Activated CD4-positive, alpha-beta T cell treated with anti-CD3 and anti-CD28 coated beads for 48 hours (primary cell): ENCODE measurements at places on chromosomes 13 and 19.

- peak; percentile 32 for DNase-seq
These were observed 25.5 kb downstream of the FOXO1 start for GRCh38 chr13:40640845-40641458.

GRCh38 chr19:47381121-47381520 is 32.0 kb downstream of the DHX34 start:
- no peak for DNase-seq

DNA sequence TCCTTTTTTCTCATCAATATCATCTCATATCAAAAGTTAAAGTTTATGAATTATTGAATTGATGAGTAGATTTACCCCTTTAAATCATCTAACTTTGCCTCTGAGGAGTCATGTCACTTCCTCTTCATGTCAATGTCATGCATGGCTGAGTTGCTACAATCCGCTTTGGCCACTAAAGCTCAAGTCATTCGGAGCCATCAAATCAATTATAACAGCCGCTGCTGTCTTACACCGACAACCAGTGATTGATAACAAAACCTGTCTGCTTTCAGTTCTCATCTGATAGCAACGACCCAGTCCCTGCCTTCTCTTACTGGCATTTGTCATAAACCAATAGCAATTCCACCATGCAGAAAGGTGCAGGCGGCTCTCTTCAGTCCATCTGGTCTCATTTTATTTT is 429.3 kb downstream of the DIAPH3 start:
- DNase-seq = no peak

DNA sequence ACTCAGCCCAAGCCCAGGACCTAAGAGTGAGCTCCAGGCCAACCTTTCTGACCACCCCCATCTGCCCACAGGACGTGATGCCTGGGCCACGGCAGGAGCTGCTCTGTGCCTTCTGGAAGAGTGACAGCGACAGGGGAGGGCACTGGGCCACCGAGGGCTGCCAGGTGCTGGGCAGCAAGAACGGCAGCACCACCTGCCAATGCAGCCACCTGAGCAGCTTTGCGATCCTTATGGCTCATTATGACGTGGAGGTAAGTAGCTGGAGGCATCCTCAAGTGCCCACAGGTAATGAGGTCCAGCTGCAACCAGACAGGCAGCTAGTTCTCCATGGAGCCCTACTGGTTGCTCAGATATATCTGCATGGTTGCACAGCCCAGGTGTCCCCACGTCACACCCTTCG is 14.8 kb downstream of the DDX39A start:
- DNase-seq = no peak

DNA sequence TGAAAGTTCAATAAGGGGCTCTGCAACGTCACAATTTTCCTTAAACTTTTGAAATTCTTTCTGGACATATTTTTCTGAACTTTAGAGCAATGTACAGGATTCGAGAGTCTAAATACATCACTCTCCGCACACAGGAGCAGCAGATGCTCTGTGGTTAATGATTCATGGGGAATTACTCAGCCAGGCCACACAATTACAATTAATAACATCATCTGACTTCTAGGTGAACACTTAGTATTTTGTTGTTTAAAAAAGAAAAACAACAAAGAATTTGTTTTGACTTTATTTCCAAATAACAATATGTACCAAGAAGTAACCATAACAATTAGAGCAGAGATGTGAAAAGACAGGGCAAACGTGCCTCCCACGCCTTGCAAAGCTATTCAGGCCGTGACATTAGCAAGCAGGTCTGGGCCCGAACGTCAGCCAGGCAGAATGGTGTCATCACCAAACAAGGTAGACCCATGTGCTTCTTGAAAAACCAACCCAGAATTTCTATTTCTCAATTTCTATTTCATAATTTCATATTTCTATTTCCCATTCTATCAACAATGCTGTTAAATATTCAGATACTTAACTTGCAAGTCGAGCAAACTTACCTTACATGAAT is 236.3 kb downstream of the COL4A1 start:
- no peak for DNase-seq

- DNase-seq = no peak
These were observed 1145.6 kb upstream of the MIR17HG start for GRCh38 chr13:90201676-90202460.

DNA sequence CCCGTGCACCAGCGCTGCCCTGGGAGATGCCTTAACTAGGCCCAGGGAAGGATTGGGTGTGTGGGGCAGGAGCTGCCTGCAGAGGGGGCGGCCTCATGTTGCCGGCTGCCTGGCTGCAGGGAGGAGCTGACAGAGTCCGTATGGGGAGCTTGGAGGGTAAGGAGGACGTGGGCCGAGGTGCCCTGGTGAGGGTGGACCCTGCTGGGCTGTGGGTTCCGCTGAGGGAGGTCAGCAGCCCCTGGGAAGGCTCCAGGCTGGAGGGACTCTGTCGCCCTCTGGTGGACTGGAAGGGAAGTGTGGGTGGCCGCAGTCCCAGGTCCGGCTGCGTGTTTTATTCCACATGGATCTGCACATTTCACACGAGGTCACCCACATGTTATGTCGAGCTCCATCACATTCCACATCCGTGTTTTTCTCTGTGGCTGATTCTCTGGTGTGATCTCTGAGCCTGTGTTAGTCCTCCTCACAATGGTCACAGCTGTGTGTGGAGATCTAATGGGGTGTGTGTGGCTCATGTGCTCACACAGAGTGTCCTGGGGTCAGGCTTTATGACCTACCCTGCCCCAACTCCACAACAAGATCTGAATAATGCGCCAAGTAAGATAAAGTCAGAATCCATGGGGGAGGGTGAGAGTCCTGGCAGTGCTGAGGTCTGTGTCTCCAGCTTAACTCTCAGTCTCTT is 1.8 kb upstream of the CEACAM8 start:
- peak; percentile 39 for DNase-seq

- DNase-seq = no peak
These were observed 465.1 kb upstream of the SLC10A2 start for GRCh38 chr13:103531278-103531677.

GRCh38 chr13:37923236-37923635 is 53.7 kb upstream of the TRPC4 start:
- no peak for DNase-seq

GRCh38 chr19:33406521-33407139 is 33.1 kb downstream of the CEBPG start:
- peak; percentile 84 for DNase-seq

DNA sequence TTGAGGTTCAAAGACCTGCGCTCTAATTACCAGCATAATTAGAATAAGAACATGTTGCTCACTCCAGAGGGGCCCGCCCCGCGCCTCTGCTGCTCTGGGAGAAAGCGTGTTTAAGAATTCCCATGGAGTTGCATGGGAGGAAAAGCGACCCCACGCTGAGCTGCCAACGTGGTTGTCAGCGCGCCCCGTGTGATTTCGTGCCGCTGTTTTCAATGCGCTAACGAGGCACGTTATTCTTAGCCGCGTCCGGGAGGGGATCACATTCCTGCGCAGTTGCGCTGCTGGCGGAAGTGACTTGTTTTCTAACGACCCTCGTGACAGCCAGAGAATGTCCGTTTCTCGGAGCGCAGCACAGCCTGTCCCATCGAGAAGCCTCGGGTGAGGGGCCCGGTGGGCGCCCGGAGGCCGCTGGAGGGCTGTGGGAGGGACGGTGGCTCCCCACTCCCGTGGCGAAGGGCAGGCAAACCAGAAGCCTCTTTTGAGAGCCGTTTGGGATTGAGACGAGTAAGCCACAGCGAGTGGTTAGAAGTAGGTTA is 173.8 kb upstream of the SOX1 start:
- no peak for DNase-seq

- DNase-seq = no peak
These were observed 129.3 kb upstream of the SPACA7 start for GRCh38 chr13:112246731-112247470.

- DNase-seq = no peak
These were observed 649.4 kb downstream of the DIAPH3 start for GRCh38 chr13:59514316-59514715.

DNA sequence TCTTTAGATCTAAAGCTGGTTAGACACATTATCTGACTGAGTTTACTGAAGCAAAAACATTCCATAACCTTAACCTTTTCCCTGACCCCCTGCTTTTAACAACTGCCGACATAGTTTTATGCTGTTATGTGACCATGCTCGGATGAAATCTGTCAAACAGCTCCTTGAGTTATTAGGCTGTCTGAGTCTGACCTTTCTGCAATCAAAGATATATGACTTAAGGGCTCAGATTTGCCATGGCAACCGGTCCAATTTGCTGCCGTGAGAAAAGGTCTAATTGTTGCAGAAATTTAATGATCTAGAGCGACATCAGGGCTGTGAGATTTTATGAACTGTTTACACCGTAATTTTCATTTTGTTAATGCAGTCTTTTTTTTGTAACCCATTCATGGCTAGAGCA is 61.8 kb downstream of the URI1 start:
- no peak for DNase-seq

DNA sequence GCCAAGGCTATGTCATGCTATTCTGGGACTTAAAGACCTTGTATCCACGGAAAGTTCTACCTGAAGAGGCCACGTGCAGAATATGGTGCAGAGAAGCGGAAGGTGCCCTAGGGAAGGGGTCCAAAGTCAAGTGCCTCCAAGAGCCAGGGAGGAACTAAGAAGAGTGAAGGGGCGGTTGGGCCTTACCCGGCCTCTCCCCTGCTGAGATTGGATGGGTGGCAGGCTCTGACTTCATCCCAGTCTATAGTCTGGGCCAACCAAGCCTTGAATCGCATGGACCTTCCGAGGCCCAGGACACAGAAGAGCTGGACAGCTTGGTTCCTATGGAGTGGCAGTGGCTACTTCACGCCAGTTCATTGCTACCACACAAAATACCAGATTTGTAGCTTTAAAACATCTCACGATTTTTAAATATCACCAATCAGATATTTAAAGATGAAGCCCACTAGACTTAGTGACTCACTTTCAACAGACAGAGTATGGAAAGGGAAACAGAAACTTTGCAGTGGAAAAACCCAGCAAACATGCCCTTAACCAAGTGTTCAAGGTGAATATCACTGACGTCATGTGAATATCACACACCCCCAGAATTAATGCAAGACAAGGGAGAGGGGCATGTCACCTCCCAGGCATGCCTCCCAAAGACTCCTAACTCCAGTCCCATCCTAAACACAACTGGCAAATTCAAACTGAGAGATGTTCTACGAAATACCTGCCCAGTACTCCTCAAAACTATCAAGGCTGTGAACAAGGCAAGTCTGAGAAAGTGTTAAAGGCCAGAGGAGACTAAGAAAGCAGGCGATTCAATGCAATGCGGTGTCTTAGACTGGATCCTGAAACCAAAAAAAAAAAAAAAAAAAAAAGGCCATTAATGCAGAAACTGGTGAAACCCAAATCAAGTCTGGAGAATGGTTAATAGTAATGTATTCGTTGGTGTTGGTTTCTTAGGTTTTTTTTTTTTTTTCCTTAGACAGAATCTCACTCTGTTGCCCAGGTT is 10.2 kb downstream of the C19orf12 start:
- DNase-seq = no peak

GRCh38 chr19:55352040-55352439 is 2.5 kb downstream of the COX6B2 start:
- no peak for DNase-seq

DNA sequence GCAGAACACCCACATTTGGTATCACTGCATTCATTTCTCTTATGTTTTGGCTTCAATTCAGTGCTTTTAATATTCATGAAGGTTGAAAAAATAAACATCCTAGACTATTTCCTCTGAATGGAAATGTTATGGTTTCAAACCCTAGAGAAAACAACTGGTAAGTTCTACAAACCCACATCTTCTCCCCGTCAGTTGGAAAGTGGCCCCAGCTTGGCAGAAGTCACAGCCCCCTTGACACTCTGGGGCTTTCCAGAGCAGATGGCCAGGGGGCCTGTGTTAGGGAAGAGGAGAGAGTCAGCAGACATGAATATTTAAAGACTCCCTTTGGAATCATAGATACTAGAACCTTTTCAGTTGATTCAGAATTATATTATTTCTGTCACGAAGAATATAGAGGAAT is 123.9 kb downstream of the SHISA2 start:
- DNase-seq = no peak

GRCh38 chr19:8395621-8396082 is 5.5 kb downstream of the RAB11B start:
- no peak for DNase-seq

GRCh38 chr19:4272894-4273293 is 6.2 kb upstream of the SHD start:
- no peak for DNase-seq

GRCh38 chr13:44088411-44088810 is 208.7 kb downstream of the LACC1 start:
- DNase-seq = no peak

DNA sequence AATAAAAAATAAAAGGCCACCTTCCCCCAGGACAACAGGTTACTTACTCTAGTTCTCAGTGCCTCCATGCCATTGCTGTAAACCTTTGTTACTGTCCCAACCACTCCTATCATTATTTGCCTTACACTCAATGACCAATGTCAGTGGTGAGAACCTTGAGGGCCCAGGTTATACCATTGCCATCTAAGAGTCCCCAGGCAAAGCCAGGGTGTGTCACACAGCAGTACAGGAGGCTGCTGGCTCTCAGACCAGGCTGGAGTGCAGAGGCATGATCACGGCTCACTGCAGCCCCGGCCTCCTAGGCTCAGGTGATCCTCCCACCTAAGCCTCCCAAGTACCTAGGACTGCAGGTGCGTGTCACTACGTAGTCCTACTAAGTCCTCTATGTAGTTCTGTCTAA is 6.1 kb downstream of the ELAVL1 start:
- DNase-seq = no peak

DNA sequence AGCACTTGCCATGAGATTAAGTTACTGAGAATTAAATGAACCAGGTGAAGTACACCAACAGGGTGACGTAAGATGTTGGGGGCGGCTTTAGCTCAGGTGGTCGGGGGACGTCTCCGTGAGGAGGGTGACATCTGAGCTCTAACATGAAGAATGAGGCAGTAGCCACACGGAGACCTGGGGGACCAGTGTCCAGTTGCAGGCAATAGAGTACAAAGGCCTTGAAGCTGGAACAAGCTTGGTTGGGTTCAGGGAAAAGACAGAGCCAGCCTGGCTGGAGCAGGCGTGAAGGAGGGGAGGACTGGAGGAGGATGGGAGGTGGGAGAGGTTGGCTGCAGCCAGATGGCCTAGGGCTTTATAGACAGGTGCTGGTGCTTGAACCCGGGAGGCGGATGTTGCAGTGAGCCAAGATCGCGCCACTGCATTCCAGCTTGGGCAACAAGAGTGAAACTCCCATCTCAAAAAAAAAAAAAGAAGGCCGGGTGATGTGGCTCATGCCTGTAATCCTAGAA is 1.6 kb downstream of the SPINT2 start:
- DNase-seq = no peak

GRCh38 chr13:25406377-25406776 is 34.6 kb downstream of the ATP8A2 start:
- no peak for DNase-seq

DNA sequence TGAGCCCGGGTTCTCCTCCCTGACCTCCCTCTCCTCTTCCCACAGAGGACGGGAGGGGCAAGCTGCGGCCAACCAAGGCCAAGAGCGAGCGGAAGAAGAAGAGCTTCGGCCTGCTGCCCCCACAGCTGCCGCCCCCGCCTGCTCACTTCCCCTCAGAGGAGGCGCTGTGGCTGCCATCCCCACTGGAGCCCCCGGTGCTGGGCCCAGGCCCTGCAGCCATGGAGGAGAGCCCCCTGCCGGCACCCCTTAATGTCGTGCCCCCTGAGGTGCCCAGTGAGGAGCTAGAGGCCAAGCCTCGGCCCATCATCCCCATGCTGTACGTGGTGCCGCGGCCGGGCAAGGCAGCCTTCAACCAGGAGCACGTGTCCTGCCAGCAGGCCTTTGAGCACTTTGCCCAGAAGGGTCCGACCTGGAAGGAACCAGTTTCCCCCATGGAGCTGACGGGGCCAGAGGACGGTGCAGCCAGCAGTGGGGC is 162.2 kb downstream of the KDM4B start:
- DNase-seq = no peak

- DNase-seq = no peak
These were observed 440.9 kb upstream of the KLF12 start for GRCh38 chr13:74574964-74575728.
